ENCODE measurements at places on chromosomes 3 and 15.

GRCh38 chr15:82118040-82118439 is 72.2 kb upstream of the MEX3B start:
- no peak for DNase-seq

- peak; percentile 17 for DNase-seq
Observed at GRCh38 chr15:89361451-89362202, 27.0 kb upstream of the POLG start.

DNA sequence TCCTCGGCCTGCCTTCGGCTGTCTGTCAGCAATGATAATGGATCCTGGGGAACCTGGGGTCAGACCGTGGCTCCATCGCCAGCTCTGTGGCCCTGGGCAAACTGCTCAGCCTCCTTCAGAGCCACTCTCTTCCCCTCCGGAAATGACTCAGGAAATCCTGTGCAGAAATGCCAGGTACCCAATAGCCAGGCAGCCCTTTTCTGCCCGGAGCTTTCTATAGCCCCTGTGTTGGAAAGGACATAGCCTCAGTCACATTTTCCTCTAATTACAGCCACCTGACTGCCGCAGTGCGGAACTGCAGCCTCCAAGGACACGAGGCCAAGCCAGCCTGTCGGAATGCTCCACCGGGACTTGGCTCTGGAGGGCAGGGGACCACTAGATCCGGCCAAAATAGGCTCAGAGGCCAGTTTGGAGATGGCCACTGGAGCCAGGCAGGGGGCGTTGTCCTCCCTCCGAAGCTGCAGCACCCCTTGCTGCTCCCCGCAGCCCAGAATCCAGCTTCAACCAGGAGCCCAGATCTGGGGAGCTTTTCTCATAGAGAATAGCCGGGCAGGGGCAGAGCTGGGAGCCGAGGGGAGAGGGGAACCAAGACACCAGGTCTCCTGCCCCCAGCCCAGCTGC is 11.6 kb upstream of the ZXDC start:
- no peak for DNase-seq

DNA sequence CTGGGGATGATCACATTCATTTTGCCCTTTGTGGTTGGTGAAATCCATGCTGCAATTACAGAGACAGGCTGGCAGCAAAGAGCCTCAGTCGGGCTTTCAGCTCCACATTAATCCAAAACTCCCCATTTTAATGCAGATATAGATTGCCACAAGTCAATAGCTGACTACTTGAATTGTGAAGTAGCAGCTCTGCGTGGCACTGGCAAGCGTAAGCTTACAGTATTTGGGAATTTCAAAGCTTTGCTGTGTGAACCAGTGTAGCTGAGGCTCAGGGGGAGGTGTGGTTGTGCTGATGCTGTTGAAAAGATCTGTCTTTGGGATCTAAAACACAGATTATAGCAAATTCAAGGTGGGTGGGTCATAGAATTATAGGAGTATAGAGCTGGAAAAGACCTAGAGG is 290.3 kb upstream of the ONECUT1 start:
- DNase-seq: no peak

- no peak for DNase-seq
Observed at GRCh38 chr15:94965593-94965992, 734.2 kb downstream of the MCTP2 start.

- no peak for DNase-seq
Observed at GRCh38 chr3:51280176-51280575, 104.9 kb upstream of the MANF start.

DNA sequence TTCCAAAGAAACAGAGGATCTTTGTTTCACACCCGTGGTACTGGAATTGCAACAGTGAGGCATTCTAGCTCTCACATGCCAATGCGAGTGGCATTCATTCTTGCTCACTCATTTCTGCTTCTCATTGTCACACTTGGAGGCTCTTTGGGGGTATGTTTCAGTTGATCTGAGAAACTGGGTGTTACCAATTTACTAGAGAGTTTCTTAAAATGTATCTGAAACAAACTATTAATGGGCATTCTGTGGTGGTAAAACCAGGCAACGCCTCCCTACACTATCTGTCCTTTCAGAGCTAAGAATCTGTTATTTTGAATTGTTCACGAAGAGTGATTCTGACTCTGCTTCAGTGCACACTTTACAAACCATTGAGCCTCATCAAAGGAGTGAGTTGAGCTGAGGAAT is 140.6 kb upstream of the BHLHE40 start:
- DNase-seq: no peak

Data from stimulated activated CD8-positive, alpha-beta memory T cell treated with anti-CD3 and anti-CD28 coated beads, Interleukin-4, amount 100 ng/mL, for 4 hours (primary cell).